Spleen (tissue), 13 donors: ENCODE measurements at places on chromosomes 5 and 9. TPM values are rescaled to one million over a fixed set of nuclear protein-coding genes. Genes with fewer than 3 reads are reported as not detected.

GRCh38 chr9:87269296-87270176, 228.1 kb upstream of the DAPK1 start:
- no peak for DNase-seq

GRCh38 chr9:114069476-114070187, 8.5 kb downstream of the AMBP start:
- peak; percentile 43 for DNase-seq

The ALDH7A1 gene
- total RNA-seq: 9.7 TPM

- DNase-seq: no peak
Observed at GRCh38 chr5:143142596-143143435, 260.7 kb downstream of the NR3C1 start.

- no peak for DNase-seq
Observed at GRCh38 chr5:110865400-110866094, 126.7 kb downstream of the SLC25A46 start.

The PWWP2A gene
- 33.5 TPM for total RNA-seq

GRCh38 chr9:120570296-120570695, 9.7 kb downstream of the CDK5RAP2 start:
- DNase-seq: no peak

DNA sequence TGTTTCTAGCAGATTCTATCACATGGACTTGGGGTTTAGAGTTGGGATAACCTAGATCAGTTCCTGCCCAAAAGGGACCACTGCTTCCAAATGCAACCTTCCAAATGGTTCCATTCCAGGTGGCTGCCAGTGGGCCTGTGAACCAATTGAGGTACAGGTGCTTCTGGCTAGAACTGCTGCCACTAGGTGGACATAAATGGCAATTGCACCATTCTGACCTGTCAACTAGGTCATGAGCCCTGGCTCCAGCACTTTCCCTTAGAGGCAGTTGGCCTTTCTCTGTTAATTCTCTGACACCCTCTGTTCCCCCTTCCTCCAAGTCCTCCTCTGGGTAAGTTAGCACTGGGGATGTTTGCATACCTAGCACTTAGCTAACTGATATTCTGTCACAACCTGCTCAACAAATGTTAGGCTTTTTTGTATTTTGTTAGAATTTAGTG, 16.6 kb upstream of the HEMGN start:
- DNase-seq: no peak

The PCDHB14 gene
- 2.8 TPM for total RNA-seq

GRCh38 chr5:20087299-20087698, 99.3 kb upstream of the CDH18 start:
- no peak for DNase-seq

DNA sequence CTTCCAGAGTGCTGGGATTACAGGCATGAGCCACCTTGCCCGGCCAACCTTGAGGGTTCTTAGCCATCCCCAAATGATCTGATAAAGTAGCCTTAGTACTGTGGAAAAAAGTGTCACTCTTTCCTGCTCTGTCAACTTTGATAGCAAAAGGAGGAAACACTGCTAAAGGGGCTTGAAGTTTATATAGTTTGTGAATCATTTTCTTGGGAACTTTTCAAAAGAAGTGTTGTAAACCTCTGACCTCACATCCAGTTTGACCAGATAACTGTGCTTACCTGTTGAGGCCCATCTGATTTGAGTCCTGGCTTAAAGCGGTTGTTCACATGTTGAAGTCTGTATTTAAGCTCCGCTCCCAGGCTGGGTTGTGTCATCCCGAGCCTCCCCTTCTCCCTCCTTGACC, 303.3 kb downstream of the DOCK8 start:
- DNase-seq: no peak

DNA sequence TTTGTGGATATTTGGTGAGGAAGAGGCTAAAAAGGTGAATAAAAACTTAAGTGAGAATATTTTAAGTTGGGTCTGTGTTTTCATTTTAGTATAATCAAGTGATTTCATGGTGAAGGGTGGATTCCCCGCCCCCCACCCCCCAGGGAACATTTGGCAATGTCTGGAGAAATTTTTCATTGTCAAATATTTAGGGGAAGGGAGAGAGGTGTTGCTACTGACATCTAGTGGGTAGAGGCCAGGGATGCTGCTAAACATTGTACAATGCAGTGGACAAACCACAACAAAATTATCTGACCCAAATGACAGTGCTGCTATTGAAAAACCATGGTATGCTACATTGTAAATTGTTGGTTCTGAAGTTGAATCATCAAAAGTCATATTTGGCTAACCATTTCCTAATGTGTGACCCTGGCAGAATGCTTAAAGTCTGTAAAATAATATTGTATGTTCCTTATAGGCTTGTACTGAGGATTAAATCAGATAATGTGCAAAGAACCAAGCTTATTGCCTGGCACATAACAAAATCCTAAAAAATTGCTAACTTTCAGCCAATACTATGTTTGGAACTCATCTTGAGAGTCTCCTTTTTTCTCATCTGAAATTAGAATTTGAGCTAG, 5.6 kb downstream of the C5orf24 start:
- DNase-seq: no peak

The PCDHA12 gene
- not detected for total RNA-seq

GRCh38 chr9:108830272-108830671, 25.5 kb downstream of the ACTL7B start:
- DNase-seq: no peak

GRCh38 chr5:75324791-75325190, 12.2 kb upstream of the HMGCR start:
- no peak for DNase-seq

DNA sequence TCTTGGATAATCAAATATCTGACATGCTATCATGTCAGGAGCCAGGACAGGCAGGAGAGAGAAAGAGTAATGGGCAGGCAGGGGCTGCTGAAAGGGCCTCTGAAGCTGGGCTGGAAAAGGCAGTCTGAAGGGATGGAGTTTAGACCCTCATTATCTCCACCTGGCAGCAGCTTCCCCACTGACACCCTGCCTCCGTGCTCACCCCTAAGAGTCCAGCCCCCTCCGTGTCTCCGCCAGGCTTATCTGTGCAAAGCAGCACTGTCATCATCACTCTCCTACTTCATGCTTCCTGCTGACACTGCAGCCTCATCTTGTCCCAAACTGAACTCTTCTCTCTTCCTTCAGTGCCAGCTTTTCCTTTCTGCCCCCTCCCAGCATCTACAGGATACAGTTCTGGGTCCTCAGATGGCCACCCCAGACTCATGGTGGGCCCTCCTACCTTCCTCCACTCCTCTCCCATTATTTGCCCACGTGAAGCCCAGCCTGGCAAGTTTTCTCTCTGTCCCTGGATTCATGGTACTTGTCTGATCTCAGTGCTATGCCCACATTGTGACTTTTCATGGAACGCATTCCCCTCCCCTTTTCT, 70.9 kb upstream of the KLF9 start:
- DNase-seq: no peak

DNA sequence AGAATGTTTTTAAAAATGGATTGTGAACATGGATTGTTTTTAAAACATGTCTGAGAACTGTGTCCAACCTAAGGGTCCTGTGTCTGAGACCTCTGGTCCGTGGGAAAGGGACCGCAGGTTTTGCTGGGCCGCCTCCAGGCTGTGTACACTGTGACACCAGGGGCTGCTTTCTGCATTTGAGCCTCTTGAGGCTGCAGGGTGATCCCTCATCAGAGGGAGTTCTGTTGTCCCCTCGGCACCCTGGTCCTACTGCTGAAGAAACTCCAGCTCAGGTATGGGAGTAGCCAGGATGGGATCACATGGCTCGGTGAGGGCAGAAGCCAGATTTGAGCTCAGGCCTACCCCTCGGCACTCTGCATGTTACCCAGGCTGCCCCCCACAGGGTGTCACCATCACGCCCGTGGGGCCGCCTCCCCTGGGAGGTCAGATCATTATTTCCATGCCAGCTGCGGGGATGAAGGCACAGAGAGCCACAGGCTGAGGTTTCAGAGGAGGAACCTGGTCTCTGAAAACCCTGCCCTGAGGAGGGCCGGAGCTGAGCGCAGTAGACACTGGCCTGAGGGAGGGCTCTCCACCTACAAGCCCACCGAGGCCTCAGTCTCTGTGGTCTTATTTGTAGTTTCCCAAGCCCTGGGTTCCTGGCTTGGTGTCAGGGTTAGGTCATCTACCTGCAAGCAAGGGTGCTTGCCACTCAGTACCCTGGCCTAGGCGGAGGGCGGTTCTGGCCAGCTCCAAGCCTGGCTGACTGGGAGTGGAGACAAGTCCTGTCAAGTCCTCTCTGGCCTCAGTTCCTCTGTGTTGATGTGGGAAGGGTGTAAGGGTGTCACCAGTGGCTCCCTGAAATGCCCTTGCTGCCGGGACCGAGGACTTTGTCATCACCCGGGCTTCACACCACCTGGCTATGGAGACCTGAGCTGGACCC, 2.8 kb downstream of the PRR7 start:
- no peak for DNase-seq

DNA sequence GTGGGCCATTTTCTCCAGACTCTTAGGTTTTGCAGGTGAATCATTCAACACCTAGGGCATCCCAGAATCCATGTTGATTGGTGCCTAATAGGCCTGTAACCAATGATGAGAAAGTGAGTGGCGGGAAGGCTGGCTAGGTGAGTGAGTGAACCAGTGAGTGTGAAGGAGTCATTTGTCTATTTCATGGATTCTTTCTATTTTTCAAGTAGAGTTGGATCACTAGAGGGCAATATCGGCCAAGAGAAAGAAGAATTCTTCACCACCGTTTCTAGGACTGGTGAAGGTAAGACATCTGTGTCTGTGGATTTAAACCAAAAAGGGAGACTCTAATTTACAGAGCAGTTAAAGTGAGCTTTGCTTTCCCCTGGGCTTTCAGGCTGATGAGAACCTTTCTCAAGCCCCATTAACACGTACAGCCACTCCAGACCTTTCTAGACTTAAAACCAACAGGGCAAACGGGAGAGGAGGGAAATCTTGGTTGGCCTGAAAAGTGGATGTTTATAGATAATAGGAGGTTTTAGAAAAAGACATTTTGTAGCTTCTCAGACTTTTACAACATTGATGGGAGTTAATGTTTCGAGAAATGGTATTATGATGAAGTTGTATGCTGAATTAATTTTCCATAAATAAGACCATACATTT, 114.3 kb upstream of the IL12B start:
- DNase-seq: no peak

GRCh38 chr5:155783246-155783645, 543.7 kb upstream of the SGCD start:
- DNase-seq: no peak

DNA sequence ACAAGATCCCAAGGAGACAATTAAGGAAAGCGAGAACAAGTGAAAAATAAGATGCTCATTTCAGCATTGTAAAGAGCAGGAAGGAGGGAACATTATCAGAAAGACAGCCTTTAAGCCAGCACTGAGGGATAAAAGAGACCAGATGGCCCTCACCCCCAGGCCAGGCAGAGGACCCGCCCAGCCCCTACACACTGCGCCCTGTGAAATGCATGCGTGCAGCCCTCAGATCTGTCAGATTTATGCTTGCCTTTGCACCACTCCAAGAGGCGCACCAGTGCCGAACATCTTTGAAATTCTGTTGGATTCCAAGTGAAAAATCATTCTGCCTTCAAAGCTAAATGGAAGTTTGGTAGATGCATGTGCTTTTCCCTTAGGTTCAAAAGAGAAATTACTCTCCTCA, 378.0 kb downstream of the MLLT3 start:
- DNase-seq: no peak

DNA sequence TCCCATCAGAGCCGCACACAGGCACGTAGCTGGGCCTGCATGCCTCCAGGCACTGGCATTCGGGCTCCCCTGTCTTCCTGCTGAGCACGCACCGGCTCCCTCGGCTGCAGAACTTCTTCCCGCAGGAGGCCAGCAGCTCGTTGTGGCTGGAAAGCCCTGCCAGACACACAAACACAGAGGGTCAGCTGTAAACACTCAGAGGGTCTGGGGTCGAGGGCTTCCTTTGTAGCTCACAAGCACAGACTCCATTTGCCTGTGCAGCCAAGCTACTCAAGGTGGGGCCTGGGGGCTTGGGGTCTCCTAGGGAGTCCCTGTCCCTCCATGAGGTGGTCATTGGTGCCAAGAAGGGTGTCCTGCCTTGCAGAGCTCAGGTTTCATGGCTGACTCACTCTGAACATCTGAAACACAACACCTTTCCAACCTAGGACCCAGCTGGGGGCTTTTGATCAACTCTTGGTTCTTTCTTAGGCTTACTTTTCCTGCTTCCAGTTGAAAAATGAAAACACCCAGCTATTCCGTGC, 211.4 kb downstream of the FSTL4 start:
- DNase-seq: peak; percentile 59

- DNase-seq: no peak
Observed at GRCh38 chr9:133876144-133876543, 116.0 kb downstream of the VAV2 start.

DNA sequence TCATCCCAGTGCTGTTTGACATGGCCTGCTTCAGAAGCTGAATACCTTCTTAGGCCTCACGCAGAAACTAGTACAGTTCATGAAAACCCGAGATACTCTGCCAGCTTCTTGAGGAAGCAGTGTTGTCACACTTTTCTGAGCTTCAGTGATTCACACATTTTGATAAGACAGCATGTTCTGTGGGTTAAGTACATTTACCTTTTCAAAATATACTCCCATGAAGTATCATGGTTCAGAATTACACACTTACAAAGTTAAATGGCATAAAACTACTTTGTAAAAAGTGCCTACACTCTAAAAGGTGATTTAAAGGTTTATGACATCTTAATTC, 56.9 kb downstream of the VCAN start:
- DNase-seq: no peak

GRCh38 chr5:120734033-120734432, 269.9 kb downstream of the PRR16 start:
- DNase-seq: no peak

DNA sequence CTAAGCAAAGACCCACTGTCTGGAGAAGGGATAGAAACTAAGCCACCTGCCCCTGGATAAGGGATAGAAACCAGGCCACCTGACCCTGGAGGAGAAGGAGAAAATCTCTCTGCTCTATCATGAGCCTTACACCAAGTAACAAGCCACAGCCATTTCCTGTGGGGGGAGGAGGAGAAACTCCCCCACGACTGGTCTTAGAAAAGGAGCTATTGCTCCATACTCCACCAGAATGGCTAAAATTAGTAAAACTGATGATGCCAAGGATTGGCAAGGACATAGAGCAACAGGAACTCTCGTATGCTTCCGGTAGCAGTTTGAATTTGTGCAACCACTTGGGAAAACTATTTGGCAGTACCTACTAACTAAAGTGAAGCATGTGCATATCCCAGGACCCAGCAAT, 70.8 kb downstream of the ACTL7B start:
- DNase-seq: no peak
